ENCODE measurements at places on chromosomes 4 and X.

- peak; percentile 6 for DNase-seq
Observed at GRCh38 chrX:33252306-33252825, 41.0 kb upstream of the DMD start.

GRCh38 chr4:76311896-76312331, 5.4 kb downstream of the STBD1 start:
- no peak for DNase-seq

GRCh38 chr4:146916479-146917076, 29.1 kb downstream of the TTC29 start:
- peak; percentile 35 for DNase-seq

GRCh38 chrX:39935411-39936064, 162.2 kb downstream of the BCOR start:
- no peak for DNase-seq

GRCh38 chr4:31341601-31342359, 621.6 kb downstream of the PCDH7 start:
- DNase-seq: no peak

- DNase-seq: no peak
Observed at GRCh38 chr4:32824336-32824735, 2104.2 kb downstream of the PCDH7 start.

DNA sequence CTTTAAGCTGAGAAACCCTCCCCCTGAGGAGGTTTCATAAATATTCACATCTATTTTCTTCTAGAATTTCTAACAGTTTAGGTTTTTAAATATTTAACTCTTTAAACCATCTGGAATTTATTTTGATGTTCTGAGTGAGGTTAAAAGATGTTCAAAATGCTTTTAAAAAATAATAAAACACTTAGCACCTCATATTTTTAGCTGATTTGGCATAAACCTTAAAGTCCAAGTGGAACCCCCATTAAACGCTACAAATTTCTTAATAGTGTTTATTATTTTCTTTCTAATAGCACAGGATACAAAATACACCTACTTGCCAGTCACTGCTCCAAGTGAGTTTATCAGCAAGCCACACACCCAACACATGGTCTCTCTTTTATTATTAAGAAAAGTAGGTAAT, 277.2 kb downstream of the QDPR start:
- no peak for DNase-seq

DNA sequence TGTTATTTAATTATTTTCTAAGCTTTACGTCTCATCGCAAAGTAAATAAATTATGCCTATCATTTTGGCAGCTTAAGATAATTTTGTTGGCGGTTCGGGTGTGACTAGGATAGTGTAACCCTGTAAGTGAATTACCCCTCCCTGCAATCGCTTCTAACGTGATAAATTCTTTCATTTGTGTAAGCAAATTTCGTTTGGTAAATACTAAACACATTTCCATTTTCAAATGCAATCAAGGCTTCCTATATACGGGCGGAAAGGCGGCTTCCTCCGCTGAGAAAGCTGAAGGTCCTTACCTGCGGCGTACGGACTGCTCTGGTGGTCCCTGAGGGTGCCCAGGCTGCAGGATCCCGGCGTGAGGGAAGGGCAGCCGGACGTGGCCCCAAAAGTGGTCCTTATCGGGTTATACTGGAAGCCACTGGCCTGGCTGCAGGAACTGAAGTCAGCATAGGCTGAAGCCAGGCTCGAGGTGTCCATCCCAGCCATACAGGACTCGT, 403 bp downstream of the PHOX2B start:
- DNase-seq: no peak
